CD4-positive, alpha-beta T cell (primary cell): ENCODE measurements at places on chromosomes 5 and 9. TPM values are rescaled to one million over a fixed set of nuclear protein-coding genes. Genes with fewer than 3 reads are reported as not detected.

GRCh38 chr5:83891261-83891660, 170.6 kb upstream of the HAPLN1 start:
- no peak for DNase-seq
- H3K27ac ChIP-seq: no peak overlapping the region
- H3K4me1 ChIP-seq: no peaks in the 10 kb centered on the region
- no peaks in the 10 kb centered on the region for H3K27me3 ChIP-seq
- H3K36me3 ChIP-seq: no peaks in the 10 kb centered on the region

DNA sequence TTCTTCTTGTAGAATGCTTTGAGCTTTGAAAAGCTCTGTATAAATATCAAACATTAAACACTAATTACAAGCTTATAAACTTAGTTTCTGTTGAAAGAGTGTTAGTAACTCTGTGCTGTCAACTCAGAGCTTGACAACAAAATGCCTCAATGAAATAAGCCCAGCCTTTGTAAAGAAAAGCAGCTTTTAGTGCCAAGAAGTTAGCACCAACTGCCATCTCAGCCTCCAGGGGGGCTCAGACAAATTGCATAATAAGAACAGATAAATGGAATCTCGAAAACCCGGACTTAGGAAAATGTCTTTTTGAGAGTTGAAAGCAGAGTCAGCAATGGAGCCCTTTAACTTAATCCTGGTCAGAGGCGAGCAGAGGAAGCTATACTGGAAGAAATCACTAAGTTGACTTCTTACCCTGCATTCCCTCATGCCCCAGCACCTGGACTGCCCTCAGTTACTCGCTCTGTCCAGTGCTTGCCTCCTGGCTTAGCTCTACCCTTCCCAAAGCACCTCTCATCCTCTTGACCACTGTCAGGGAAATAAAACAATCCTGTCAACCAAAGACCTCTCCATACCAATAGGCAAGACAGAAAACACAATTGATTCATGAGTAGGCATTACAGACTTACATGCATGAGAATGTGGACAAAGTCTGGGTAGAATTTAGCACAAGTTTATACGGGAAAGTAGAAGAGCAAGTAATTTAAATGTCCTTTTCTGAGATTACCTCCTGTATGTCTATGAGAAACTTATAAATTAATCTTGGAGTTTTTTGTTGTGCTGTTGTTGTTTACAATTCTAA, 352.7 kb downstream of the ZNF608 start:
- no peaks in the 10 kb centered on the region for H3K27me3 ChIP-seq
- H3K27ac ChIP-seq: no peak overlapping the region
- H3K4me3 ChIP-seq: no peak overlapping the region

DNA sequence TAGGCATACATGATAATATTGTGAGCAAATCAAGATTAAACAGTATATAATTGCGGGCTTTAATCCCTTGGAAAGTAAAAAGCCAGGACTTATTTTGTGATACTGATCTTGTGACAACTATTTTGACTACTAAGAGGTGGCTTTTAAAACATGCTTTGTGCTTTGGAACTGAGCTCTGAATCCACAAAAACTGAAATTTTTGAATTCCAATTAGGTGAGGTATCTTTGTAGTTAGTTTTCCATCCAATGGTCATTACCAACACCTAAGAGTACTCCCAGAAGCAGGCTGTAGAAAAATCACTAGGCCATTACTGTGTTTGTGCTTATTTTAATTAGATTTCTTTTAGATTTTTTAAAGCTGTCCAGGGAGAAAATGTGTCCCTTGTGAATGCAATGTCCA, 559.5 kb upstream of the WWC1 start:
- no peaks in the 10 kb centered on the region for H3K4me1 ChIP-seq
- H3K27me3 ChIP-seq: no peaks in the 10 kb centered on the region
- no peak overlapping the region for H3K4me3 ChIP-seq
- no peaks in the 10 kb centered on the region for H3K36me3 ChIP-seq
- no peak overlapping the region for H3K27ac ChIP-seq
- DNase-seq: no peak

DNA sequence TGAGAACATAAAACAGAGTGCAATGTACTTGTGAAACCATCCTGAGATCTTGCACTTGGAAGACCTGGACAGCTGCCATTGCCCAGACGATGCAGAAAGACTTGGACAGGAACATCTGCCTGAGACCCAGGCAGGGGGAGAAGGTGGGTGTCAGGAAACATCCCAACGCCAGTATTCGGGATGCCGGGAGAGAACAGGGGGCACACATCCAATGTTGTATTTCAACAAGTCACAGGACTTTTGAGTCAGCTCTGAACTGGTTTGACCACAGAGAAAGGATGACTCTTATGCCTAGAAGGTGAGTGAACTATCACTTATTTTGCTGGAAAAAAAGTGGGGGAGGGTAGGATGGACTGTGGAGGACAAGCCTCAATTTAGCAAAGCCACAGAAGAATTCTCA, 124.6 kb downstream of the ROR2 start:
- H3K27ac ChIP-seq: no peak overlapping the region
- H3K36me3 ChIP-seq: no peaks in the 10 kb centered on the region
- peaks cover under 1% of the 10 kb centered on the region for H3K27me3 ChIP-seq
- H3K4me3 ChIP-seq: no peak overlapping the region
- no peak for DNase-seq

GRCh38 chr5:2284678-2285077, 402.0 kb upstream of the IRX4 start:
- H3K4me1 ChIP-seq: no peaks in the 10 kb centered on the region
- H3K4me3 ChIP-seq: no peak overlapping the region
- H3K36me3 ChIP-seq: no peaks in the 10 kb centered on the region
- DNase-seq: no peak
- H3K27ac ChIP-seq: no peak overlapping the region

- peaks cover 7% of the 10 kb centered on the region for H3K4me1 ChIP-seq
- no peak overlapping the region for H3K4me3 ChIP-seq
- H3K27me3 ChIP-seq: no peaks in the 10 kb centered on the region
- H3K36me3 ChIP-seq: no peaks in the 10 kb centered on the region
- H3K27ac ChIP-seq: no peak overlapping the region
- no peak for DNase-seq
Observed at GRCh38 chr9:15417626-15418025, 5.0 kb upstream of the SNAPC3 start.

- DNase-seq: no peak
- H3K27ac ChIP-seq: no peak overlapping the region
- H3K36me3 ChIP-seq: no peaks in the 10 kb centered on the region
- no peaks in the 10 kb centered on the region for H3K27me3 ChIP-seq
- H3K4me3 ChIP-seq: no peak overlapping the region
Observed at GRCh38 chr5:113267361-113267900, 167.4 kb downstream of the TSSK1B start.

DNA sequence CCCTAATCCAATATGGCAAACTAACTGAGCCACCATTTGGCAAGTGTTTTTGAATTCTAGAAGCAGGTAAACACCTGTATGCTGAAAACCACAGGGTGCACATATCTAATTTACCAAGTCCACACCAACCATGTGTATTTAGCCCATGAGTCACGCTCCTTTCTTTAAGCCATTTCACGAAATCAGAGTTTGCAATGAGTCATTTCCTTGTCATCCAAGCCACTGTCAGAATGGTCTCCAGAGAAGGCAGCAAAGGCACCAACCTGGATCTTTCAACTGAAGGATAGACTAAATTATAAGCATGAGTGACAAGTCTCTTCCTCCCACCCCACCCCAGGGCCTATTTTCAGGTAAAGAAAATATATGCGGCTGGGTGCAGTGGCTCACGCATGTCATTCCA, 110.0 kb downstream of the PAX5 start:
- DNase-seq: no peak
- no peak overlapping the region for H3K4me3 ChIP-seq
- no peak overlapping the region for H3K27ac ChIP-seq
- H3K27me3 ChIP-seq: no peaks in the 10 kb centered on the region

DNA sequence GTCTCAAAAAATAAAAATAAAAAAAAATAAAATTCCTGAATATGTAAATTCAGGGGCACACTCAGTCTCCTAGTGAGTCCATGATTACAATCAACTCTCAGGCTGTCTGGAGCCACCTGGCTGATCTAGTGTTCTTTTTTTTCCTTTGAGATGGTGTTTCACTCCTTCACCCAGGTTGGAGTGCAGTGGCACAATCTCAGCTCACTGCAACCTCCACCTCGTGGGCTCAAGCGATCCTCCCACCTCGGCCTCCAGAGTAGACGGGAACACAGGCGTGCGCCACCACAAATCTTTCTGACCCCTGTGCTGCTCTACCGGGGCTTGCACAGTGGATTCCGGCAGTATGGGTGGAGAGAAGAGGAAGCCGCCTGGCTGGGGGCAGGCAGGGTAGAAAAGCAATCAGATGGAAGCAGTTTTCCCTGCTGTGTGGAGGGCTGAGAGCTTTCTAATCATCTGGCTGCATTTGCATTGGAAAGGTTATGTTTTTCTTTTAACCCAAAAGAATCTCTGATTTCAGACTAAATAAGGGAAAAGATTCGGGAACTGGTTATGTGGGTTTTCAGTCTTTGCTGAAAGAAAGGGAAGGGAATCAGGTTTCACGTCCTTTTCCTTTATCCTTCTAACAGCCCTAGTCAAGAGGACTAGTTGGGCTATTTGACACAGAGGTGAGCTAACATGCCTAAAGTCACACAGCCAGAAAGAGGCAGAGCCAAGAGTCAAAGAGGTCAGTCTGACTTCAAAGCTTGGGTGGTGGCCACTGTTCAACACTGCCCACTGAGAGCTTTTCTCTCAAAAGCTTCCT, 26.3 kb upstream of the CORO2A start:
- peaks cover 31% of the 10 kb centered on the region for H3K36me3 ChIP-seq
- DNase-seq: no peak
- H3K4me1 ChIP-seq: no peaks in the 10 kb centered on the region
- H3K27me3 ChIP-seq: no peaks in the 10 kb centered on the region

- no peak overlapping the region for H3K4me3 ChIP-seq
- H3K27ac ChIP-seq: no peak overlapping the region
- H3K27me3 ChIP-seq: peaks cover 2% of the 10 kb centered on the region
- no peak for DNase-seq
Observed at GRCh38 chr9:95670122-95670521, 153.4 kb upstream of the PTCH1 start.

DNA sequence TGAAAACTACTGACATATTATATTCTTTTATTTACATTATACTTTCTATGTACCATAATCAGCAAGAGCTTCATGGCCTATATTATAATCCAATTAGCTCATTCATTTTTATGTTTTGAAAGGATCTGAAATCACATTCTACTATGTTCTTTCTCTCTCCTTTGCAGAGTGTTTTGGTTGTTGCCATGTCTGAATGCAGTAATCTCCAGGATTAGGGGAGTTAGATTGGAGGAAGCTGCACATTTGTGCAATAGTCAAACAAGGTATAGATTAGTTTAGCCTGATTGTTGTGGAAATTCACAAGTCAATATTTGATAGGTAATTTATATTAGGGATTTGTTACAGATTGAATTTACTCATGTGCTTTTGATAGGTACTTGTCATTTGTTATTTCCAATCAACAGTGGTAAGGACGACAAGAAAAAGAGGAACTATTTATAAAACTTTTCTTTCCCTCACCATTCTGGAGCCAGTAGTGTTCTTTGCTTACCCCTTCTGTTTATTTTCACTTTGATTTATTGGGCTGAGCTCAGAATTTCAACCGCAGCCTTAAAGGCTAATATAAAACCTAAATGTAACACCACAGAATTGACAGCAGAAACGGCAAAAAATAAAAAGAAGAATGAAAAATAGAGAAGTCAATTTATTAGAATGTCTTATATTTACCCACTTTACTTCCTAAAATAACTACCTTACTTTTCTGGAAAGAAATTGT, 597.0 kb downstream of the CHSY3 start:
- DNase-seq: no peak
- H3K4me1 ChIP-seq: no peaks in the 10 kb centered on the region
- H3K36me3 ChIP-seq: no peaks in the 10 kb centered on the region
- no peak overlapping the region for H3K4me3 ChIP-seq

- no peaks in the 10 kb centered on the region for H3K27me3 ChIP-seq
- H3K4me3 ChIP-seq: no peak overlapping the region
- no peaks in the 10 kb centered on the region for H3K36me3 ChIP-seq
- no peak for DNase-seq
Observed at GRCh38 chr5:127898551-127899213, 184.9 kb upstream of the SLC12A2 start.

GRCh38 chr9:129875181-129875611, 39.9 kb downstream of the USP20 start:
- peaks cover 60% of the 10 kb centered on the region for H3K4me1 ChIP-seq
- no peaks in the 10 kb centered on the region for H3K27me3 ChIP-seq
- no peak overlapping the region for H3K4me3 ChIP-seq

RNF183 gene
- total RNA-seq: 0.44 TPM

FNIP1 gene
- 34.7 TPM for total RNA-seq

CARTPT gene
- not detected for total RNA-seq

ZBED3 gene
- 3.7 TPM for total RNA-seq

NDOR1 gene
- total RNA-seq: 25.3 TPM
